ENCODE measurements at places on chromosomes 13 and 19.

DNA sequence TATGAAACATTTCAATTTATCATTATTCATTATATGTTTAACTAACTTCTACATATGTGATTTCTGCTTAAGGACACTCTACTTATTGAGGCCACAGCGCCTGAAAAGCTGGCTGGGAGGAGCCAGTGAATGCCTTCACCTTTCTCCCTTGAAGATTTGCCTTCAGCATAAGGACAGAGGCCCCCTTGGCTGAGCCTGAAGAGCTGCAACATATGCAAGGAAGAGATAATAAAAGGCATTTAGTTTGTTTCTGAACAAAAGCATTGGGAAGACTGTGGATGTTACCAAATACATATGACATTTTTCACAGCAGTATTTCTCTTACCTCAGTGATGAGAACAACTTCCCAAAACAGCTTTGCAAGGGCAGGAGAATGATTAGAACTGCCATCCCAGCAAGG is 92.1 kb downstream of the ABCC4 start:
- DNase-seq, result no peak

GRCh38 chr19:13969897-13970296 is 17.6 kb downstream of the DCAF15 start:
- no peak for DNase-seq

GRCh38 chr19:43639519-43640423 is at the start of gene CADM4:
Gene CADM4 (minus strand): TSS chr19:43639850. CDS start chr19:43639790, 60 bp downstream.
- no peak for DNase-seq

DNA sequence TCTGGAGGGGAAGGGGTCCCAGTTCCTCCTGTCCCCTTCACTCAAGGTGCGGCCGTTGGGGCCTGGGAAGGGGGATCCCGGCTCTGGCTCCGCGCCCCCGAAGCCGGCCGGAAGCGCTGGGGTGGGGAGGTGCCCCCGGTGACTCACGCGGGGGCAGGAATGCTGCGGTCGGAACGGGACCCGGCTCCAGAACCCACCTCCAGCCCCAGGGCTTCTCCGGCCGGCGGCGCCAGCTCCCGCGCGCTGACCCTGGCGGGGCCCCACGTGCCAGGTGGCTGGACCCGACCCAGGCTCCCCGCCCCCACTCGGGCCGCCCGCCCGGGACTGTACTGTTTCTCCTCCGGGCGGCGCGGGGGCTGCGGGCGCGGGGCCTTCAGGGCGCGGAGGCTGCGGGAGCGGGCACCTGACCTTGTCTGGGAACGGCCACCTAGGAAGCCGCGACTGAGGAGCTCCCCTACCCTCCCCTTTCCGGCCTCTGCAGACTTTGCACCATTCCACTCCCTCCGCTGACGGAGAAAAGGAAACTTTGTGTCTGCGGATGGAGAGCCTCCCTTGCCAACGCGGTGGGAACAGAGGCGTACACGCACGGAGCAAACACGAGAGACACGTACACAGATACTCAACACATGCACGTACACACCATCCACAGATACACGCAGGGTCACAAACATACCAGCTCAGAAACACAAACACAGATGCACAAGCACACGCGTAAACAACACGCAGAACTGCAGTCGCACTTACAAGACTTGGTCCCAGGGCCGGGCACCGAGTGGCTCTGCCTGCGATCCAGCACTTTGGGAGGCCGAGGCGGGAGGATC is 7.2 kb downstream of the AXL start:
- peak; percentile 13 for DNase-seq
